ENCODE measurements at places on chromosomes 16 and 17.
A peak's percentile ranks its signal among the peaks of the same experiment; 100 is the strongest.

DNA sequence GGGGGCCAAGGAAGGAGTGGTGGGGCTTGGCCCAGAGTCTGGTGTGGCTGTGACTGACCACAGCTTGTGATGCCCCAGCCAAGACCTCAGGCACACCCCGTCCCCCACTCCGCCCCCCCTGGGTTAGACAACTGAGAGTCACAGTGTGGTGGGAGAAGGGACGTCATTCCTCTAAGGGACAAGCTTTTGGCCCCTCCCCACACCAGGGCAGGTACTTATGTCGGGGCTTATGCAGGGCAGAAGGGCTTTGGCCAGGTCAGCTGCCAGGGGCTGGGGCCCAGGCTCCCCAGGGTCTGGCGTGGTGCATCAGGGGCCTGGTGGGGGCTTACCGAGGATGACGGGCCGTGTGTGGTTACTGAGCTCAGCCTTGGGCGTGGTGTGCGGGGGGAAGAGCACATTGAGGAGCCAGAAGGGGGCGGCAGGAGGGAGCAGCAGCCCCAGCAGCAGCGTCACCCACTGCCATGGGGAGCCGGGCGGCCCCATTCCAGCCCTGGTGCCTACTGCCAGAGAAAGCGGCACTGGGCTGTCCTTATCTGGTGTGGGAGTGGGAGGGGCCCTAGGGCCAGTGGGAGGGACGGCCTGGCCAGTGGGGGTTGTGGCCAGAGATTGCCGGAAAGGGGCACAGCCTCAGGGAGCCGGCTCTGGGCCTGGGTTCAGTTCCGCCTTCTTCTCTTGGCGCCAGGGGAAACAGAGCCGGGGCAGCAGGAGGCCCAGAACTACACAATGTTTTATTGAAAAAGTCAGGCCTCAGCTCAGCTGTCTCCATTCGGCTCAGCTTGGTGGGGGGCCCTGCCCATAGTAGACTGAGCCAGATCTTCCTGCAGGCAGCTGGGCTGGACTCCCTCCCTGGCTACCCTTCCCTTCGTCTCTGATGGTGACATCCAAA lies at the start of gene LCAT:
TSS of gene LCAT (minus strand) at position 502 of the 886 bp plus-strand sequence. CDS start at position 483, 19 bp downstream.
- no peak for DNase-seq

DNA sequence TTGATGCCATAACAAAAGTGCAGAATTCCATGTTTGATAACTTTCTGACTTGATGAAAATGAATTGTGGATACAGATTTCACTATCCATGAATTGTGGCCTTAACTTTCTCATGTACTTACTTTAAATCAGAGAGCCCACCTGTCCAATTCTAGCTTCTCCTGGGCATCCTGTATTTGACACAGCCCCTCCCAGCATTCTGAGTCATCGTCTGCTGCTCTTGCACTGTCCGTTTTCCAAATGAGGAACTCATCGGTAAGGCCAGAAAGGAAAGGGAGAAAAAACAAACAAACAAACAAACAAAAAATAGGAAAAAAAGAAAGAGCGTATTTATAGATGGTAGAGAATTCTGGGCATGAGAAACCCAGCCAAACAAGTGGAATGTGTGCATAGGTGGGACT lies 361.6 kb downstream of the WWOX start:
- no peak for DNase-seq

- DNase-seq: no peak
Observed at GRCh38 chr16:15031586-15031985, 24.3 kb downstream of the NTAN1 start.

- DNase-seq: no peak
Observed at GRCh38 chr17:31433811-31434726, 42.6 kb downstream of the RAB11FIP4 start.

- DNase-seq: no peak
Observed at GRCh38 chr16:21524068-21524751, 75.2 kb upstream of the METTL9 start.

- DNase-seq: no peak
Observed at GRCh38 chr17:77854083-77854758, 104.3 kb upstream of the TNRC6C start.

DNA sequence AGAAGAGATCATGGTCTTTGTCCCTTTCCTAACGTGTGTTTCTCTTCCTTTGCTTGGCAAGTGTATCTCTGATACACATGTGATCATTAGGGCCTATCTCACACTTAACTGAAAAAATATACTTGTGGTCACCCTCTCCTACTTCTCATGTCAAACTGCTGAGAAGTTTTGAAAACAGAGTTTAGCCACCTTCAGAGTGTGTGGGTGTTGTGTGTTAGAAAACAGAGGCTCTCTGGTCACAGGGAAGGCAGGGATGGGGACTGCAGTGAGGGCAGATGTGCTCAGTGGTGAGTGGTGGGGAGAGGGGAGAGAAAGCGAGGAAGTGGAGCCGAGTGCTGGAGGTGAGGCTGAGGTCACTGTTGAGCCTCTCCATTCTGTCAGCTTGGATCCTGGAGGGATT lies 29.4 kb downstream of the GRB7 start:
- no peak for DNase-seq

- DNase-seq: peak; percentile 60
Observed at GRCh38 chr16:57651344-57652333, 16.5 kb upstream of the ADGRG3 start.

- DNase-seq: no peak
Observed at GRCh38 chr17:28554565-28554964, 2.1 kb upstream of the UNC119 start.

DNA sequence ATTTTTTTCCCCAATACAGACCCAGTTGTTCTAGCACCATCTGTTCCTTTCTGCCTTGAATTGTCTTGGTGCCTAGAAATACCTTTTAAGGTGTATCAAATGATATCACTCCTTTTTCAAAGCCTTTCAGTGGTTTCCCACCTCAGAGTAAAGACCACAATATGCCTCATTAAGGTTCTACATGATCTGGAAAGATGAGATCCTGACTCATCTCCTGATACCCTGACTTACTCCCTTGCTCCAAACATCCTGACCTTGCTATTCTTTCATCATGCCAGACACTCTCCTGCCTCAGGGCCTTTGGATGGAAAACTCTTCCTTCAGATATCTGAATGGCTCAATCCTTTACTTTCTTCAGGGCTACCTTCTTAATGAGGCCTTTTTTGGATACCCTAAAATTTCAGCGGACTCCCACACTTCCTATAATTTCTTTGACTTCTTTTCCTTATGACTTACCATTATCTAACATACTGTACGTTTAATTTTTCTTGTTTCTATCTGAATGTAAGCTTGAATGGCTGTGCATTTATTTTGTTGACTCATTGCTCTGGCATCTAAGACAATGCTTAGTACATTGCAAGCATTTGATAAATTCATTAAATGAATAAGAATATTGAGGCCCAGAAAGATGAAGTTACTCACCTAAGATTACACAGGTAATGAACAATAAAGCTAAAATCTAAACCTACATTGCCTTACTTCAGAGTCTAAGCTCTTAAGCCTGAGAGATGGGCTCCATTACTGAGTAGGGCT lies 19.2 kb downstream of the FLOT2 start:
- no peak for DNase-seq

DNA sequence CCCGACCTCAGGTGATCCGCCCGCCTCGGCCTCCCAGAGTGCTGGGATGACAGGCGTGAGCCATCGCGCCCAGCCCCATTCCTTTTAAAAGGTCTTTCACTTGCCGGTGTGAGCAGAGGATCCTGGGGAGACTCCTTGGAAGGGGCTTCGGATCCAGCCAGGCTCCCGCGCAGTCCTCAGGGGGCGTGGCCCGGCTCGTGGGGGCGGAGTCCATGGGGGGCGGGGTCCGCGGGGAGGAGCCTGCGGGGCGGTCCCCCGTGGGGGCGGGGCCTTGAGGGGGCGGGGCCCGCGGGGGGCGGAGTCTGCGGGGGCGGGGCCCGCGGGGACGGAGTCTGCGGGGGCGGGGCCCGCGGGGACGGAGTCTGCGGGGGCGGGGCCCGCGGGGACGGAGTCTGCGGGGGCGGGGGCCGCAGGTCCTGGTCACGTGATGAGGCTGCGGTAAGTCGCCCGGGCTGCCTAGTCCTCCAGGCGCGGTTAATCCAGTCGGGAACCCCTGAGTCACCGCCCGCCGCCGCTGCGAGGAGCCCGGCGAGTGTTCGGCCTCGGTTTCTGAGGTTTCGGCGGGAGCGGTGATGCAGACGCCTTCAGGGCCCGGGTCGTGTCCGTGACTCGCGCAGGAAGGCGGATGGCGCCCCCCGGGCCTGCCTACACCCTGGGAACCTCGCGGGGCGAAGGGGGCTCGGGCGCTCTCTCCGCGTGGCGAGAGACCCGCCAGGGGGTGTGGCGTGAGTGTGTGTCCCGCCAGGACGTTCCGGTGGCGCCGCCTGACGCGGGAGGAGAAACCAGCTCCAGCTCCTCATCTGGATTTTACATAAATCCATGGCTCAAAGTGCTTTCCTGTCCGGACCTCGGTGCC lies 23.6 kb upstream of the ABR start:
- peak; percentile 41 for DNase-seq

DNA sequence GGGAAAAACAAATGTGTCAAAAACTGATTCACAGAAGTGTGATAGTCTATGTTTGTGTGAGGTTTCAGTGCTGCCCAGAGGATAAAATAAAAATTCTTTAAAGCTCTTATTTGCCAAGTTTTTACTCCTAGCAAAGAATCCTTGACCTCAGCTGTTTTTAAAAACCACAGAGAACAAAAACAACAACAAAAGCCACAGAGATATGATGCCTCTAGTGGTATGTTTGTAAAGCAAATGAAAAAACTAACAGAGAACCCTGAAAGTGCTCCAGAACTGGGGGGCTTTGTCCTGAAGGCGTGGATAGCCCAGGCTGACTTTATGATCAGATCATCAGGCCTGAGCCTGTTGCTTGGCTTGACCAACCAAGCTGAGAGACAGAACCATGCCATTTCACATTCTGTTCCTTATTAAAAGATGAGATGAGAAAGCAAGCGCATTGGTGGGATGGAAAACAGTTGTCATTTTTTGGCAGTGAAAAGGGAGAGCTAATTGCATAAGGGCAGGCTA lies 411.0 kb downstream of the CPPED1 start:
- no peak for DNase-seq

DNA sequence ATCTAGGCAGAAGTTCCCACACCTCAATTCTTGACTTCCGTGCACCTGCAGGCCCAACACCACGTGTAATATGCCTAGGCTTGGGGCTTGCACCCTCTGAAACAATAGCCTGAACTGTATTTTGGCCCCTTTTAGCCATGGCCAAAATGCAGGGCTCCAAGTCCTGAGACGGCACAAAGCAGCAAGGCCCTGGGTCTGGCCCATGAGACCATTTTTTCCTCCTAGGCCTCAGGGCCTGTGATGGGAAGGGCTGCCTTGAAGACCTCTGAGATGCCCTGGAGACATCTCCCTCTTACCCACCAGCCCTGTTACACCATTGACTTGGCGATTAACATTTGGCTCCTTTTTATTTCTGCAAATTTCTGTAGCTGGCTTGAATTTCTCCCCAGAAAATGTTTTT lies 238.6 kb downstream of the CDH13 start:
- DNase-seq: no peak

- peak; percentile 1 for DNase-seq
Observed at GRCh38 chr16:28473714-28474265, 1.7 kb upstream of the NPIPB7 start.

GRCh38 chr17:43665937-43666236 lies 4.2 kb upstream of the MEOX1 start:
- DNase-seq: no peak

DNA sequence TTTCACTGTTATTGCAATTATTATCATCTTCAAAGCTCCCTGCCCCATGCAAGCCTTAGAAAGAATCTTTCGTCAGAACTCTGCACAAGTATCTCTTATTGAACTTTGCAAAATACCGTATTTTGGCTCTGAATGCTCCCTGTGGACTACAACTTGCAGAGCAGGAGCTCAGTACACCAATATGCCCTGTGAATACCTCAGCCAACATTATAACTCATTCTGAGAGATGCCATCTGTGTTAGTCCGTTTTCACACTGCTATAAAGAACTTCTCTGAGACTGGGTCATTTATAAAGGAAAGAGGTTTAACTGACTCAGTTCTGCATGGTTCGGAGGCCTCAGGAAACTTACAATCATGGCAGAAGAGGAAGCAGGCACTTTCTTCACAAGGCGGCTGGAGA lies 87.2 kb upstream of the XYLT1 start:
- no peak for DNase-seq

DNA sequence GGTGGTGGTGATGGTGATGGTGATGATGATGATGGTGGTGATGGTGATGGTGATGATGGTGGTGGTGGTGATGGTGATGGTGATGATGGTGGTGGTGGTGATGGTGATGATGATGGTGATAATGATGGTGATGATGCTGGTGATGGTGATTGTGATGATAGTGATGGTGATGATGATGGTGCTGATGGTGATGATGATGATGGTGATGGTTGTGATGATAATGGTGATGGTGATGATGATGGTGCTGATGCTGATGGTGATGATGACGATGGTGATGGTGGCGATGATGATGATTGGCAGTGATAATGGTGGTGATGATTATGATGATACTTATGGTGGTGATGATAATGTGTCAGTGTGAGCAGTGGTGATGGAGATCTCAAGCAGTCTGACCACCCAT lies 90.8 kb upstream of the FOXF1 start:
- DNase-seq: no peak

GRCh38 chr17:82878527-82878926 lies 38.7 kb upstream of the ZNF750 start:
- DNase-seq: no peak

- DNase-seq: peak; percentile 26
Observed at GRCh38 chr16:47016700-47017133, 43.2 kb upstream of the DNAJA2 start.

- no peak for DNase-seq
Observed at GRCh38 chr16:52757746-52758472, 211.0 kb upstream of the TOX3 start.

DNA sequence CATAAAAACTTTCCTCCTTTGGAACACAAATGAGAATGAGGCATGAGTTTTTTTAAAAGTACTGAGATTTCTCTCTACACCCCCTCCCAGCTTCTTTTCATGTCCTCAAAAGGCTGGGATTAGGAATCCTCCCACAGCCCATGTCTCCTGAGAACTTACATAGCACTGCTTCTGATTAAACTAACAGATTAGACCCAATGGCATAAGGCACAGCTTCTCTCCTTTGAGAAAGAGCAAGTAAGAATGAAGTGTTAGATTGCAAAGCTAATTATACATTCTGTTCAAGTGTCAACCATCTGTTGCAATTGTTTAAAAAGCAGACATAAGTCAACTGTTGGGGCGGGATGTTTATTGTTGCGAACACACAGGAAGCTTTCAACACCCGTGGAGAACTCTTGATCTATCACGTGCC lies 715.1 kb downstream of the CDH11 start:
- no peak for DNase-seq

DNA sequence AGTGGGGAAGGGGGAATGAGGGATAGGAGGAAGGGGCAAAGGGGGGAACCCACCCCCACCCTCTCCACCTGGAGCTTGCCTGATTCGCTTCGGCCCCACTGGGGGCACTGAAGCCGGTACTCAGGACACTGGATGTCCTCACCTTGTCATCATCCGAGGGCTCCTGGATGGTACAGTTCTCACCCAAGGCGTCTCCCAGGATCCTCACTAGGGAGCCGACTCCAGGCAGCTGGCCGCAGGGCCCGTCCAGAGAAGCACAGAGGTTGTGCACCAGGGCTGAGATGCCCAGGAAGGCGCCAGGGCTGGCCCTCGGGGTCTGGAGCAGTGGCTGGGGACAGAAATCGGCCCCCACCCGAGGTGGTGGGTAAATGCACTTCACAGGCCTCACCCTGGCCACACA lies 92.3 kb downstream of the LITAF start:
- DNase-seq: no peak

GRCh38 chr17:75367312-75367711 lies 38.2 kb downstream of the GRB2 start:
- DNase-seq: no peak

- DNase-seq: no peak
Observed at GRCh38 chr16:66223176-66223780, 143.2 kb upstream of the CDH5 start.

Data from activated CD4-positive, alpha-beta T cell treated with anti-CD3 and anti-CD28 coated beads, Interleukin-2, amount 10 ng/mL, durations not matched to agents 7 days and 5 days (primary cell).